ENCODE measurements at places on chromosomes 5 and 9.

- no peak for DNase-seq
Observed at GRCh38 chr5:141878186-141878710, at the start of gene PCDH1. Gene PCDH1, minus strand, starts transcription at chr5:141878410. Its CDS starts 148 bp downstream, at chr5:141878262.

GRCh38 chr5:160352308-160352707, 18.1 kb downstream of the C1QTNF2 start:
- DNase-seq = no peak

GRCh38 chr5:169369130-169369529, 68.2 kb upstream of the SLIT3 start:
- DNase-seq = no peak

GRCh38 chr9:91001146-91001611, 199.6 kb downstream of the SYK start:
- no peak for DNase-seq

GRCh38 chr5:41270423-41271251, 57.3 kb upstream of the C6 start:
- no peak for DNase-seq

- no peak for DNase-seq
Observed at GRCh38 chr5:53991942-53992341, 318.4 kb downstream of the ARL15 start.

DNA sequence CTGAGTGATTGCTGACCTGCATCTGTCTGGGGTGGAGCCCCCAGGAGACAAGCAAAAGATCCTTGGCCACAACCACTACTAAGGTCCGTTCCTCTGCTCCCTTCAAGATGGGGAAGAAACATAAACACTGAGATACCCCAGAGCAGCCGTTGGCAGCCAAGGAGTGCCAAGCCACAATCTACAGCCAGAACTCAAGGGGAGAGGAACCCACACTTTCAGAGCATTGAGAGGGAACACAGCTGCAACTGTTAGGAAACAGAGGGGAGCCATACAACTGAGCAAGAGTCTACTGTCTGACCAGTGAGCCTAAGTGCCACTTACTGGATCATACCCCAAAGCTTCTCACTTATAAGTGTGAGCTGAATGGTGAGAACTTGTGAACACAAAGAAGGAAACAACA, 44.6 kb upstream of the ADRB2 start:
- no peak for DNase-seq

DNA sequence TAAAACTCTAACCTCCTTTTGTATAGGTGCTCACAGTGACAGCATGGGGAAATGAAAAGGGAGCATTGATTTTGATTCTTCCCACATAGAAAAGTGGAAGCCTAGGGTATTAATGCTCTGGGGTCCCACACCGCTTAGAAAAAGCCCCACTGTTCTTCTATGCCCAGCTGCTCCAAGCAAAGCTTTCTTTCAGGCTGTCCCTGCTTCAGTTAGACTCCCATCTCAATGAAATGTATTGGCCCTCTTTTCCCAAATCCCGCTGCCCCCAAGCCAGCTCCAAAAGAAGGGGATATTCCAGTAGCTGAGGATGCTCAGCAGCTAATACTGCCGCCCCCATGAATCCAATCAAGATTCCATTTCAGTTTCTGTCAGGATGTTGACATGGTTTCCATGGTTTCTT, 17.0 kb upstream of the CREBRF start:
- no peak for DNase-seq

GRCh38 chr9:108905494-108905893, 28.4 kb downstream of the ELP1 start:
- DNase-seq = no peak

- DNase-seq = no peak
Observed at GRCh38 chr9:33315371-33315770, 25.1 kb downstream of the NFX1 start.

GRCh38 chr9:129573977-129574376, 46.9 kb downstream of the C9orf50 start:
- DNase-seq = no peak

DNA sequence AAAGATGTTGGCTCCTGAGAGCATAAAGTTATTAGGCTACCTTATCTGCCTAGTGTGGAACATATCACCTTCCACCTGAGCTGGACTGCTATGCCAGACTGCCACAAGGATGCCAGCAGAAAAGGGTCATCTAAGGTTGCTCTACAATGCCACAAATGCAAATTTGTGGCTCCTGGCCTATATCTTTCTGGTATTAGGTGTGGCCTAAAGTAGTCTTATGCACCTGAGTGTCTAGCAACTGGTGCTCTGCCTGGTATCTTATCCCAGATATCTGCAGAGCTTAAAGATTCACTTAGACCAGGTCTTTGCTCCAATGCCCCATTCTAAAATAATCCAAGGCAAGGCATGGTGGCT, 34.7 kb downstream of the DTWD2 start:
- DNase-seq = no peak

GRCh38 chr5:32865475-32865874, 154.4 kb downstream of the NPR3 start:
- DNase-seq = no peak

- no peak for DNase-seq
Observed at GRCh38 chr9:34408173-34408572, 31.5 kb upstream of the MYORG start.

DNA sequence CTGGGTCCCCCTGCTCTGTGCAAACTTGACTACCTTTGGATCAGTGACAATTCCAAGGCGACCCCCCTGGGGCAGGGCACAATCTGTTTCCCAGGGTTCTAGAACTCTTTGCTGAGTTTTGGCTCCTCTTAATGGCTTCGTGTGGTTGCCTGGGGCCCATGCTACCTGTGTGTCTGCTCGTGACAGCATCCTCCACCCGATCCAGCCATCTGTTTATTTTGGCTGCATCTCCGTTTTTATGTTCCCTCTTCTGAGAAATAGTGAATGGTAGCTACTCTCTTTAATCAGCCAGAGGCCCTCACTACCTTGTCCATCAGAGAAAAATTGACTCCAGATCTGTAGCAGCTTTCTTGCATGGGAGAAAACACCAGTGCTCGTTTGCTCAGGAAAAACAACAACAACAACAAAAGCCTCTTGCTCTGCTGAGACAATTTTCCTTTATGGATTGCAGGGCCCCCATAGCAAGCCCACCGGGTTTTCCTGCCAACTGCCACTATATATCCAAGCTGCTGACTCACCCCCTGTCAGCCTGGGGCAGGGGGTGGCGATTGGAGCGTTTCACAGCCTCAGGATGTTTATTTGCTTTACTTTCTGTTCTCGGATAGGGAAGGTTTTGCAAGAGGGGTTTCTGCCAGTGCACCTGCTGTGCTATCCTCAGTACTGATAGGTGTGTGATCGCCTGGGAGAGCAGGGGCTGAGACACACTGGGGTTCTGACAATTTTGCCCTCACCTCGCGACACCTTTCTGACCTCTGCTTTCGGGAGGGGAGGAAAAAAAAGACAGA, 607.8 kb downstream of the BNC2 start:
- no peak for DNase-seq

GRCh38 chr5:133977161-133977787, 8.8 kb upstream of the C5orf15 start:
- no peak for DNase-seq

- DNase-seq = no peak
Observed at GRCh38 chr5:123421773-123422172, 1.4 kb downstream of the CEP120 start.

DNA sequence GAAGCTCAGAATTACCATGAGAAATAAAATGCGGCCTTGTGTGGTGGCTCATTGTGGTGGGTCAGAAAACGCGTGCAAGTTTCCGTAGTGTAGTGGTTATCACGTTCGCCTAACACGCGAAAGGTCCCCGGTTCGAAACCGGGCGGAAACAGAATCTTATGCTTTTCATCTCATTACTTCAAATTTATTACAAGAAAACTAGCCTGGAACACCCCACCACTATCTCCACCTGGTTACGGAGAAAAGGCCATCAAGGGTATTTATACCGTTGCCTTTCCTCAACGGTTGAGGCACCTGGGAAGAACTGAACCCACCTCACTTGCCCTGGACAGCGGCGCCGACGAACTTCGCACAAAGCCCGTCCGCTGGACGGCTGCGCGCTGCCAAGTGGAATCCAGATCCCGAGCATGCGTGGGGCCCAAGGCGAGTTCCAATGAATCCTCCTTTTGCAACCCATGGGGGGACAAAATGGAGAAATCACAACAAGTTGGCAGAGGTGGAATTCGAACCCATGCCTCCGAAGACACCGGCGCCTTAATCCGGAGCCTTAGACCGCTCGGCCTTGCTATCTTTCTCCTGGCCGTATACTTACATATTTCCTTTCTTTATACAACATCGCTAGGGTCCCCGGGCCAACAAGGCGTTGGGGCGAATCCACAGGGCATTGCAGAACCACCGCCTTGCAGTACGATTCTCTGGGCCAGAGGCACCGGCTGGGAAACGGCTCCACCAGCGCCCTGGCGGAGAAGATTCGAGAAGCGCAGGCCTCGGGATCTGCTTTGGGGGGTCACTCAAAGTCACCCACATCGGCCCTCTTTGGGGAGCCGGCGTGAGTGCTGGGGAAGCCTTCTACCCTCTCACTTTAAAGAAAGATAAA, 16.9 kb downstream of the OR2V2 start:
- DNase-seq = no peak

GRCh38 chr9:112380102-112380824, at the start of gene HSDL2:
Gene HSDL2, plus strand, starts transcription at chr9:112380108. Its CDS starts 56 bp downstream, at chr9:112380164.
- no peak for DNase-seq

GRCh38 chr9:5481322-5482040, 28.9 kb upstream of the PDCD1LG2 start:
- no peak for DNase-seq

- DNase-seq = no peak
Observed at GRCh38 chr9:135334953-135335460, 144.6 kb upstream of the PPP1R26 start.

GRCh38 chr5:82347201-82347865, 69.2 kb upstream of the RPS23 start:
- DNase-seq = no peak

DNA sequence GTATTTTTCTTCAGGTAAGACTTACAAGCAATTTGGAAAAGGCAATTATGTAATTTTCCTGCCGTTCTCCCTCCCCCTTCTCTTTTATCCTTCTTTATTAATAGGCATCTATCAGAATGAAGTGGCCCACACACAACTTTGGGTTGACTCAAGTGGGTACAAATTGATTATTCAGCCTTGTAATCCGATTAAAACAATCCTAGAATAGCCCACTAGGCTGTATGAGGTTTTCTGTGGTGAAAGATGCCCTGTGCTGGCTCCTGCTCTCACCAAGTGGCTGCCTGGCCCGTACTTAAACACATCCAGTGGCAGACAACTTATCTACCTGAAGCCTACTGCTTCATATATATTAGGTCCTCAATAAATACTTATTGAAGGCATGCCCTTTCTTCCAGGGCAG, 177.3 kb upstream of the C9orf72 start:
- DNase-seq = no peak

DNA sequence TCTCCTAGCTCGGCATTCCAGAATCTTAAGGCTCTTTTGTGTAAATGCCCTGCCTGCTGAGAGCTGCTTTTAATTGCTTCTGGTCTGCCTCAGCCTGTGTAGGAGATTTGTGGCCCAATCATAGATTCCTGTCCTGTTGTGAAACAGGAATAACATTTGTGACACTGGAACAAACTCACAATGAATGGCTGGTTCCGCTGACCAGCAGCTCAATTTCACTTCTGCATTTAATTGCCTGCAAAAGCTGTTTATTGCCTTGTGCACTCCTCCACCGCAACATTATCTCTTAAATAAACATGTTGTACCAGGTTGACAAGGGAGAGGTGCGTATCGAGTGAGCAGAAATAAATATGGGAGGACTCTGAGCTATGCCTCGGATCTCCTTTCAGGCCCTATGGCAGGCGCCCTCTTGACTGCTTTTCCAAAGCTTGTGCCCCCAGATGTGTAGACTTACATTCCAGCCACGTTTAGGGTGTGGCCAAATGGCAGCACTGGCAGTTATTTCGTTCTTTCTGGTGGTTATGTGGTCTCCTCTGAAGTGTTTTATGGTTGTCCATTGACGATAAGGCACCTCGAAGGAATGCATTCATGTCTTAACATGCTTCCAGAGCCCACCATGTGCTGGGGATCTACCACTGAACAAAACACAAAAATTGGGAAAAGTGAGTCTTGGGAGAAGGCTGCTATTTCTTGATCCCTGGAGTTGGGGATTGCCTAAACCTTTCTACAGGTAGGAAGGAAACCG, 58.1 kb downstream of the DMRT1 start:
- DNase-seq = no peak

DNA sequence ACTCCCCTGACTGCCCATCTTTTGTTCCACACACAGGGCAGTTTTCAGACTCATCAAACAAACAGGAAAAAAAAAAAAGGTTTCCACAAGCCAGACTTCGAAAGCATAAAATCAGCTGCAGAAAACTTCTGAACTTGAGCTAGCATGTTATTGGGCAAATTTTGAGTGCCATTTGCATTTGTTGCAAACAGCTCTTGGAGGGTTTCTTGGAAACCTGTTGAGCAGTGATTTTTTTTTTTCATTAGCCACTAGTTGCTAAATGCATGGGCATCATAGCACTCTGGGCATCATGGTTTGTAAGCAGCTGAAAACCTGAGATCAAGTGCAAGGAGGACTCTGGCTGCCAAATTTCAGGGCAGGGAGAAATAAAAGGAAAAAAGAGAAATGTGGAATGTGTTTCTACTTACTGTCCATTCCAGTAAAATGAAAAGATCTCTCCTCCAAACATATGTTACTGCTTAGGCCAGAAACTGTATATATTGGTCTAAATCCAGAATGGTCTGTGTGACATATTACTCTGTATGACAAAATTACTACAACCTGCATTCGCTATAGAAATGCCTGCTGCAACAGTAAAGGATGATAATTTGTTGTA, 85.2 kb upstream of the SMIM23 start:
- DNase-seq = no peak

DNA sequence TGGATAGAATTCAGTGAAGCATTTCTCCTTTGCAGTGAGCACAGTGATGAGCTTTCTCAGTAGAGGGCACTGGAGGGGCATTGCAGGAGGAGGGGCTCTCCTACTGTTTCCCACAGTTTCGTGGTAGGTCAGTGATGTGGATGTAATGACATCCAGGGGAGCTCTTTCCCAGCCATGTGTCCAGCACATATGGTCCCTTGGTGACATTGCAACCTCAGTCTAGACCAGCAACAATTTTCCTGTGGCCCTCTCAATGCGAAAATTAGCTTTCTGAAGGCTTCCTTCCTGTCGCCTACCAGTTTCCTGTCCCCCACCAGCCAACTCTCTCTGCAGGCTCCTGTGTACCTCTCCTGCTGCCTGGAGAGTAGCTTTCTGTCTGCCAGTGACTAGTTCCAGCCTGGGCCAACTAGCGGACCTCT, 6.9 kb upstream of the PDCL start:
- no peak for DNase-seq

- DNase-seq = no peak
Observed at GRCh38 chr9:95084254-95084934, 233.1 kb downstream of the FANCC start.

- DNase-seq = no peak
Observed at GRCh38 chr9:79220666-79221065, 351.1 kb upstream of the TLE4 start.

DNA sequence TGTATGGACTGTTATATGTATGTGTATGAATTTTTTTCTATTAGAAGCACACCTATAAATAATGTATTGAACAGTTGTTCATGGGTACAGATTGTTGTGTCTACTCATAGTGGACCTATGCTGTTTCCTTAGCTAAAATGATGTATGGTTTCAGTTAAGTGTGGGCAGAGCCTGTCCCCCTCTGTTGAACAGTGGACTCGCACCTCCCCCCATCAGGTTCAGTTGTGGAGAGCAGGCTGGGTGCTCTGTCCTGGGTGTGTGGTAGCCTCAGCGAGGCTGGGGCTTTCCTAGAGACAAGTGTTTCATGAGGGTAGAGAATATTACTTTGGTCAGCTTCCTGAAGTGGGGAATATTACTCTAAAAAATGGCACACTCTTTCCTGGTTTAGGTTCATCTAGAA, 47.4 kb upstream of the LRRTM2 start:
- no peak for DNase-seq

GRCh38 chr9:126965077-126965476, 50.5 kb downstream of the RALGPS1 start:
- DNase-seq = no peak
